ENCODE measurements at places on chromosomes 7 and 10.

DNA sequence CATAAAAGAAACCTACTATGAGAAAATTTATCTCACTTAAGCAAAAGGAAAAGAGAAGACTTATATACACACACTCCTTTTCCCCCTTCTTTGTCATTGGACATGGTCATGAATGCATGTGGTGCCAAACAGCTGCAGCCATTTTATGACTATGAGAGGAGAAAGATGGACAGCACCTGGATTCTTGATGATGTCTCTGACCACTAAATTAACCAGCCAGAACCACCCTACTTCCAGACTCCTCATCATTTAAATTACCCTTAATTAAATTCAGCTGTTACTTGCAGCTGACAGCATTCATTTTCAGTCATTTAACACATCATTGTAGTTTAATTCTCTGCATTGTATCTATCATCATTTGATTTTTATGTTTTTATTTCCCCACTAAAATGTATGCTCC is 379.0 kb upstream of the HPS1 start:
- no peak for DNase-seq

DNA sequence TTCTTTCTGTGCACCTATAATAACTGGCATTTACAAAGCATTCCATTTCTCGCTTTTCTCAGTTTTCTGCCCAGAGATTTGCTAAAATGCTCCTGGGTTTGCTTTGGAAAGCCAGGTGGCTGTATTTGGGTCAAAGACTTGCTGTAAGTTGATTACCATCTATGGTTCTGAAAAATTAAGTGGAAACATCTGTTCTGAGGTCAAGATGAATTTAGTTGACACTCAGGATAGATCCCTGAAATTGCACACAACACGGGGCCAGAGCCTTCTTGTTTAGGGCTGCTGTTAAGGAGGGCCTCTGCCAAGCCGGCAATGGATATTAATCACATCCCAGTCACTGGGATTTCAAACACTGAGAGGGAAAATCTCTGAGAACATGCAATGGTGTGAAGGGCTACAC is 111.6 kb upstream of the GLI3 start:
- DNase-seq: peak; percentile 55

DNA sequence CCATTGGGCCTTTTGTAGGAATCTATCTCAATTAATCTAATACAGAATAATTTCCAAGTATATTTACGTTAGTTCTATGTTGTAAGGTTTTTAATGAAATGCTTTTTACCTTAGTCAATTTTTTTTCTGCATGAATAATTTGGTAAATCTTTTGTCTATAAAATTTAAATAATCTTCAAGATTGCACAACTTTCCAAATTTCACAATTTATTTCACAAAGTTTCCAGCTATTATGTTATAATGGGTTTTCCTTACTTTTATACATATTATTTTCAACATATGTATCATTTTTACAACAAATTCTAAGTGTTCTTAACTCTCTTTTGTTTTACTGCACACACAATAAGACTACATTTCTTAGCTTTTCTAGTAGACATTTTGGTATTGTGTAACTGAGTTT is 470.7 kb downstream of the ETV1 start:
- DNase-seq: no peak

DNA sequence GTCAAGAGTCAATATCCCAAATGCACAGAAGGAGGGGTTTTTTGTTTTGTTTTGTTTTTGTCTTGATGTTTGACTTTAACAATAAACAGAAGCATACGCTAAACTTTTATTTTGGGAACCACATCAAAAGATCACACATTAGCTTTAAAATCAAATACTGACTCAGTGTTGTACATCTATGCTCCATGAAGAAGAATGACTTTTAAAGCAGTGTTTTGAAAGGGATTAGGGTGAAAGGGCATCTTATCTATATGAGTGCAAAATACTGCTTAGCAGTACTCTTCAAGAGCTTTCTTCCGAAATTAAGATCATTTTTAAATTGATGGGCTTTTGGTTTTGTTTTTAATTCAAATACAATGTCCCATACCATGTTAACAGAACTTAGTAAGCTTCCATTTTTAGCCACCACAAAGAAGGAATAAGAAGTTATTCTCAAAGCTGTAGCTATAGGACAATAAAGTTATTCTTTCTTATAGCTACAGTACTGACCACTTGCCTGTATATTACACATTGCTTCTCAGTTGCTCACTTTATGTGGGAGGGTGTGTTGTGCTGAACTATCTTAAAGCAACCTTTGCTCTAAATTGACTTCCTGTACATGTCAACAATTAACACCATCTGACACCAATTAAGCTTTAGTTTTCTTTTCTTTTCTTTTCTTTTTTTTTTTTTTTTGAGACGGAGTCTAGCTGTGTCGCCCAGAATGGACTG is 144.3 kb upstream of the KAT6B start:
- no peak for DNase-seq

DNA sequence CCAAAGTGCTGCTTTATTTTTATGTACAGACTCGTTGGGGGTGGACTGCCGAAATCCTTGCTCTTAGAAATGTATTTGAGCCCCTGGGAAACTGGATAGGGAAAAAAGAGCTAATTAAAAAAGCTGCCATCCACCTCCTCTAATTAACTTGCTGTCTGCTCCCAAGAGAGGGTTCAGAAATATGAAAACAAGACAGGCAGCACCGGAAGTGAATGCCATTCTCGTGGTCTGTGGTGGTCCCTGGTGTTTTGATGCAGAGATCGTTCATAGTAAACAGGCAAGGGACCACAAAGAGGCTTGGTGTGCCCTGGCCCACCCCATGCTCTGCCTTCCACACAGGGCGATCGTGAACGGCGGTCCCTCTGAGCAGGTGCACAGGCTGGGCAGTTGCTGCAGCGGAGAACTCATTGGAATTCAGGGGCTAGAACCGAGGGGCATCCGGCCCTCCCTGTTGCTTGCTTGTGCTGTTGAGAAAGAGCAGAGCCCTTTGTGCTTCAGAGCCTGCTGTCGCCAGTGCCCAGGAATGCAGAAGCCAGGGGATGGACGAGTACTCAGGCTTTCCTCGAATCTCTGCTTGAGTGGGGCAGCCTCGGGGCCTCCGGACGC is 79.1 kb upstream of the BTBD16 start:
- peak; percentile 83 for DNase-seq

DNA sequence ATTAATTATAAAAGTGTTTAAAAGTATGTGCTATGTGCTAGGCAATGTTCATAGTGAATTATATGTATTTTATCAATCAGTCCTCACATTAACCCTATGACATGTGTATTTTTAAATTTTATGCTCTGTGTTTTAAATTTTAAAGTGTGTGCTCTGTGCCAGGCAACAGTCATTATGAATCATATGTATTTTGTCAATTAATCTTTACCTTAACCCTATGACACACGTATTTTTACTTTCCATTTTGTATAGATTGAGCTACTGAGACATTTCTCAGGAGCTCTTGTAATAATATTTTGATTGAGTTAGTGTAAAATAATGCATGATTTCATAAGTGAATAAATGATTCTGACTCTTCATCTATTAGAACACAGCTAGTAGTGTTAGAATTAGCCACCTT is 117.8 kb downstream of the THSD7A start:
- DNase-seq: no peak

- DNase-seq: no peak
Measured at GRCh38 chr7:1651031-1651446, 19.0 kb upstream of the ELFN1 start.

GRCh38 chr10:72597897-72598296 is 28.0 kb downstream of the MICU1 start:
- DNase-seq: no peak

- DNase-seq: no peak
Measured at GRCh38 chr10:35208536-35208935, 81.9 kb downstream of the CREM start.

DNA sequence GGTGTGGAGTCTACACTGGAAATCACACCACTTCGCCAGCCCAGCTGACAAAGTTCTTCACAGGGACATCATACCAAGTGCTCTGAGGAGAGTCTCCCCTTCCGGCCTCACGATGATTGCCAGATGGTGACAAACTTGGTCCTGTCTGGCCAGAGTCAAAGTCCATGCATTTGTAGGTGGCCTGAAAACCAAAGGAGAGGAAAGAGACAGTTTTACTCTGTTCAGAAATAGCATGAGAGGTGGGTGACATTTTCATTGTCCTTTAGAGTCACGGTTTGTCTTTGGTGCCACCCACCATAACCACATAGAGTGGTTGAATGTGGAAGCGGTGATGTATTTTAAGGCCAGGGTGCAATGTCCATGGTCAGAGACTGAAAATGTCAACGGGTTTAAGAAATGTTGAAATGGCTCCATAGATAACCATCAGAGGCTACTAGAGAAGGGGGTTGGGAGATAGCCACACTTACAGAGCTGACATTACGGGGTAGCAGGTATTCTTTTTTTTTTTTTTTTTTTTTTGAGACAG is 33.0 kb downstream of the BTBD16 start:
- no peak for DNase-seq

DNA sequence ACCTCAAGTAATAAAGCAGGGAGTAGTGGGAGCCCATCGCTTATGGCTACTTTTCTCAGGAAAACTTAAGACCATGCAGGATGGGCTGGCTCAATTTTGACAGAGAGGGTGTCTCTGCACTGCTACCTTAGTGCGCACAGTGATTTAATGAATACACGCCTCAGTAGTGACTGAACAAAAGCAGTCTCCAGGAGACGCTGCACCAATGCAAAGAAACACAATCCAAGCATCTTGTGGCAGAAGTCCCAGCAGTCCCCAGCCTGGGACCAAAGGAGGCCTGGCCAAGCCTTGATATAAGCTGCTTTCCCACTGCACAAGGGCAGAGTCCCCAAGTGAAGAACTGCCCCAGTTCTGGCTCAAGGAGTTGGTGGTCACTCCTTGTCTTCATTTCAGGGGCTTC is 368.9 kb downstream of the KCNMA1 start:
- no peak for DNase-seq

DNA sequence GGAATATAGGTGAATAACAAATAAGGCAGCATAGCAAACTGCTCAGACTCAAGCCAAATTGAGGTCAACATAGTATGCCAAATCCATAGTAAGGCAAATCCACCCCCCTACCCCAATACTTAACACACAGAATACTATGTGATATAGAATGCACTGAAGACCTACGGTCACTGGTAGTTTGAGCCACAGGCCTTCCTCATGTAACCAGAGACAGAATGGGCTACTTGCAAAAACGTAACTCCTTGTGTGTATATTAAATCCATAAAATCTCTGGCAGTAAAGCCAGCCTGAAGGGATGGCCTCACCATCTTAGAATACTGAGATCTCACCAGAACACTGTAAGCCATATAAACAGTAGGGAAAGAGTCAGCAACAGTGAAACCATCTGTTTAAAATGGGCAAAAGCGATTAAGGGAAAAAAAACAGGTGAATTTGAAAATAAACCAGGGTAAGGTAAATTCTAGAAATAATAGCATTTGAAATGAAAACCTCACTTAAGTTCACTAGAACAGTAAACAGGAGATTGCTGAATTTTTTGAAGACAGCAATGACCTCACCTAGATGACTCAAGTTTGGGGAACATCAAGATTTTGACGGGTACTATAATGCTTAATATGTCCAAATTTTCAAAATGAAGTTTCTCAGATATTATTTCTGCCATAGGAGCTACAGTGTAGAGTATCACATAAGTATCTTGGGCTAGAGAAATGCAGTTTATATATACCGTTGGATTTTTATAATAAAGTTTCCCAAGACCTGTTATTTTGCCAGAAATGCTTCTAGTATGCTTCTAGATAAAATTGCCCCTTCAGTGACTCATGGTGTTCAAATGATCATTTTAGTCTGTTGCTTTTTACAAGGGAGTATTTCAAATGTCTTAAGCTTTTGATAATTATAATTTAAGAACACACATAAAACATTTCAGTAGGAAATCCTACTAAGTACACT is 13.9 kb downstream of the HNRNPA2B1 start:
- no peak for DNase-seq

GRCh38 chr7:143967398-143967797 is 12.8 kb downstream of the OR2F1 start:
- no peak for DNase-seq
